ENCODE measurements at places on chromosomes 2 and 18. TPM values are rescaled to one million over a fixed set of nuclear protein-coding genes. Genes with fewer than 3 reads are reported as not detected.

Gene UGT1A3
- not detected for total RNA-seq

Gene SP5
- 0.16 TPM for total RNA-seq

Gene RBBP8
- total RNA-seq = 9.2 TPM

Gene DNAJC5G
- total RNA-seq = 0.71 TPM

Gene SAG
- not detected for total RNA-seq

Gene INO80D
- total RNA-seq = 10.8 TPM

Gene WNT6
- 1.8 TPM for total RNA-seq

Gene ABCG8
- not detected for total RNA-seq

Gene LYG2
- not detected for total RNA-seq

Gene LIMS4
- 2.7 TPM for total RNA-seq

Gene C1QL2
- total RNA-seq = not detected

Gene HDLBP
- total RNA-seq = 358 TPM

Gene C2orf78
- total RNA-seq = not detected

Gene RIOK3
- total RNA-seq = 42.4 TPM

Gene FLACC1
- total RNA-seq = 4.9 TPM

Gene TMEM214
- total RNA-seq = 39.1 TPM

Gene PAX8
- total RNA-seq = 1.9 TPM

Gene UCN
- total RNA-seq = 1.6 TPM

Gene PARD6G
- total RNA-seq = 4.1 TPM

Gene CNNM4
- 16.8 TPM for total RNA-seq

Gene ABHD1
- 3.2 TPM for total RNA-seq

Gene SULT1C4
- total RNA-seq = 9.6 TPM

Gene SIX3
- not detected for total RNA-seq

Gene CPLX4
- total RNA-seq = not detected

Gene EVX2
- total RNA-seq = not detected

Gene FSIP2
- total RNA-seq = 0.47 TPM

Gene PAX3
- 0.84 TPM for total RNA-seq

Gene VWC2L
- not detected for total RNA-seq

Gene LYG1
- 0.65 TPM for total RNA-seq

Gene CELF4
- 0.79 TPM for total RNA-seq

Gene POTEI
- not detected for total RNA-seq

Gene UGT1A4
- total RNA-seq = not detected

Gene ITGB6
- total RNA-seq = 0.77 TPM

Gene KHK
- 3.0 TPM for total RNA-seq

Gene ALK
- total RNA-seq = 0.21 TPM

Gene TMEM198
- 3.2 TPM for total RNA-seq

Gene HK2
- 17.2 TPM for total RNA-seq

Gene OBSL1
- 187 TPM for total RNA-seq

Gene KCNJ13
- not detected for total RNA-seq

Gene KCNG2
- total RNA-seq = not detected

Gene TCF7L1
- 17.1 TPM for total RNA-seq

Gene OTOS
- not detected for total RNA-seq

Gene SRD5A2
- not detected for total RNA-seq

Gene RGPD3
- 0.12 TPM for total RNA-seq

Gene TLX2
- not detected for total RNA-seq

Gene LRP2
- 1.8 TPM for total RNA-seq

Gene FHOD3
- total RNA-seq = 119 TPM

Gene OSBPL1A
- 68.8 TPM for total RNA-seq

Gene IL36RN
- not detected for total RNA-seq

Gene EGR4
- not detected for total RNA-seq

Gene DUSP28
- total RNA-seq = 8.2 TPM

Gene GPD2
- 19.8 TPM for total RNA-seq

Gene KCNIP3
- 2.6 TPM for total RNA-seq

Gene TUBB8B
- total RNA-seq = not detected

Data from left cardiac atrium (tissue), 4 donors.